AG04450 (cell line): ENCODE measurements at places on chromosomes 11 and 22.

GRCh38 chr11:65745049-65745448 lies 24.5 kb upstream of the RNASEH2C start:
- no peak for DNase-seq

DNA sequence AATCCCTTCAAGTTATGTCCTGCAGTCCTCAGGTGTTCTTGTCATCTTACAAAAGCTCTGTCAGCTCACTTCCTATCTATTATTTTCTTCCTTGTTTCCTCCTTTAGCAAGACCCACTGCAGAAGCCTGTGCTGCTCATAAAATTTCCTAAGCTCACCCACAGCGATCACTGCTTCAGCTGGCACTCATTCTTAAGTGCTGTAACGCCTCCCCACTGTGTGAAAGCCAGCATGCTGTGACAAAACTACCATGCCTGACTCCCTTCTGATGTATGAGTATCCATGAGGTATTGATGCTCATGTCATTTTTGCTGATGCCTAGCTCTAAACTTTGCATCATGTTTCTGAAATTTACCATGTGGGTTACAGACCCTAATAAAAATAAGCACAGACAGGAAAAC lies 41.5 kb upstream of the CNTN5 start:
- no peak for DNase-seq

DNA sequence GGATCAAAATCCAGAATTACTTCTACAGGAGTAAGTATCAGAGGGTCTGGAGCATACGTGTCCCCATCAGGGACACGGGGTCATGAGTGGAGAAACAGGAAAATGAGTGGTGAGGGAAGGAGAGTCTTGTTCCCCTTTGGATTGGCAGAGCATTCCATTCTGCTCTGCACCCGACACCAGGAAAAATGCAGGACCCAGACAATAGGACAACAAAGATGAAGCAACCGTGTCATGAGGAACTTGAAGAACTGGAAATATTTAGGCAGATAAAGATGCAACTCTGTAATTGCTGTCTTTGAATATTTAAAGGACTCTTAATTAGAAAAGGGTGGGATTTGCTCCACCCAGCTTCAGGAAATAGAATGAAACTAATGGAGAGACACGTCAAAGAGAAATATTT lies 89.0 kb upstream of the BLID start:
- DNase-seq, result no peak

DNA sequence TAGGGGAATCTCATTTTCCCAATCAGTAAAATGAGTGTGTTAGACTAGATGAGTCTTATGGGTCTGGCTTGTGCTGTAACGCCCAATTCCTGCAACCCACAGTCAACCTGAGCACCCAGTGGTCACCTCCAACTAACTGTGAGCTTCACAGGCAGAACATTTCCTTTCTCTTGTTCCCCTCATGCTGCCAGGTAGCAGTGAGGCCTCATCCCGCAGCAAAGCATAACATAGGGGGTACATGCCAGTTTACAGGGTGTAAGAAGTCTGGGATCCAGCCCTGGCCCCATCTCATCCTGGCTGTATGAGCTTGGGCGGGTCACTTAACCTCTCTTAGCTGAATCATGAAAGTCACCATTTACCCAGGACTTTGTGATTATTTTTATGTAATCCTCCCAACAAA lies 3.7 kb downstream of the EFEMP2 start:
- DNase-seq, result no peak

GRCh38 chr11:41609511-41609910 lies 150.1 kb upstream of the LRRC4C start:
- DNase-seq, result no peak

DNA sequence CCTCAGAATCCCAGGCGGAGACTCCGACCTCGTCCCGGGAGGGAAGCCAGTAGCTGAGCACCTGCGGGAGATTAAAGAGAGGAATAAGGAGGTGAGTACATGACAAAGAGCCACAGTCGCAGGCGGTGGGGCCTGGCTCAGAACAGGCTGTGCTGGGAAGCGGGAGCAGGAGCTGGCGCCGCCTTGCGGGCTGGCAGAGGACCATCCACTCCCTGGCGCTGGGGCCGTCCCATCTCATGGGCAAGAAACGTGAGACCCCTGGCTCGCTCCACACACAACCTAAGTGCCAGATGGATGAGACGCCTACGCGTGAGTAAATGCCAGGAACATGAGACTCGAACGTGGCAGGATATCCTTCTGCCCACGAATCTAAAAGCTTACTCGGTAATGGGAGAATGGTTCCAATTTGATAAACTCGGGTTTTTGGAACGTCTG lies 6.3 kb downstream of the CEND1 start:
- peak; percentile 89 for DNase-seq

DNA sequence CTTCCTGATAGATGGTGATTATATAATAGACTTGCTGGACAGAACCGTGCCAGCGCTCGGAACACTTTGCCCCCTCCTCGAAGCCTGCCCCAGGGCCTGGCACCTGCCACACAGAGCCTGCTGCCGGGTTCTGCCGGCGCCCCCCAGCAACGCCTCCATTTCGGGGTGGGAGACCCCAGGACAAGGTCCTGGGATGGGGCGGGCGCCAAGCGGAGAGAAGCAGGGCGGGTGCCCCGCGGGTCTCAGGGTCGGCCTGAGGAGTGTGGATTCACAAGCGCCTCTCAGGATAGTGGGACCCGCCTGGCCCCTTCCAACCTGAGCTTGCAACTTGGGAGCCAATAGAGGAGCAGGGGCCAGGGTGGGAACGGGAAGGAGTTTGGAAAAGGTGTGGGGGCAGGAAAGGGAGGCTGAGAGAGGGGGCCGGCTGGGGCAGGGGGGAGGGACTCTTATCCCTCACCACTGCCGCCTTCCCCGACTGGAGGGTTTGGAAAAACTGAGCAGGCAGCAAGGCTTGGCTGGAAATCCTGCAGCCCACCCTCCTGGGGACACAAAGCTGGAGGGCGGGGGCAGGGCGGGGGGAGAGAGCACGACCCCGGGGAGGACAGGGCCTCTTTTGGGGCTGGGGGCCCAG lies 3.3 kb upstream of the BCL9L start:
- no peak for DNase-seq

- no peak for DNase-seq
Measured at GRCh38 chr11:70205049-70205725, 2.1 kb downstream of the FADD start.

DNA sequence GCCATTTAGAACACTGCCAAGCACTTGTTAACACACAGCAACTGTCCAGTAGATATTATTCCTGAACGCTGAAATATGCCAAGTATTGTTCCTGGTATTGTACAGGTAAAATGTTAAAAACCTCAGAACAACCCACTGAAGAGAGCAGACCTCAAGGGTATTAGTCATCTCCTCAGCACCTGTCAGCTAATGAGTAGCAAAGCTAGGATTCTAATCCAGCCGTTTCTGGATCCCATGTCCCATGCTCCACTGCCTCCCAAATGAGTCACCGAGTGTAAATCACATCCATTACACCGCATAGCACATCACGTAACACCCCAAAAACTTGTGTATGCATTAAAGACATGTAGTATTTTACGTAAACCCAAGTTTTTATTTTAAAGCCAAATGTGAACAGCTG lies 705.4 kb upstream of the TENM4 start:
- no peak for DNase-seq

DNA sequence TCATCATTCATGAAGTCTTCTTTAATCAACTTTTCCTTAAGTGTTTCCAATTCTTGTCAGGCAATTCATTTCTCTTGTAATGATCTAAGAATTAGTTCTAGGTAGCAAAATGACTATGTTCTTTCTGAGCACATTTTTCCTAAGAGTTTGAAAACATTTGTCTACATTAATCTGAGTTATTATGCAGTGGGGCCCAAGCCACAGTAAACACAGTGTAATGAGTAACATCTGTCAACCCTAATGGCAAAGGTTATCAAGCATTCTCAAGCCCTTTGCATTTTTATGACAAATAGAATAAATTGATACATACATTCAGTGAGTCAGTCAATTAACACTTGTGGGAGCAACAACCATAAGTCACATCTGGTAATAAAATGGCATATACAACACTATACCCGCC lies 106.7 kb upstream of the ZC3H12C start:
- no peak for DNase-seq

GRCh38 chr11:104968355-104968855 lies at the start of gene CASP4:
TSS of gene CASP4 (minus strand) at chr11:104968574. CDS start at chr11:104968525, 49 bp downstream.
- peak; percentile 27 for DNase-seq

GRCh38 chr11:2151500-2152257 lies 9.3 kb downstream of the INS start:
- peak; percentile 27 for DNase-seq

GRCh38 chr11:70247710-70248072 lies 22.8 kb upstream of the PPFIA1 start:
- no peak for DNase-seq

DNA sequence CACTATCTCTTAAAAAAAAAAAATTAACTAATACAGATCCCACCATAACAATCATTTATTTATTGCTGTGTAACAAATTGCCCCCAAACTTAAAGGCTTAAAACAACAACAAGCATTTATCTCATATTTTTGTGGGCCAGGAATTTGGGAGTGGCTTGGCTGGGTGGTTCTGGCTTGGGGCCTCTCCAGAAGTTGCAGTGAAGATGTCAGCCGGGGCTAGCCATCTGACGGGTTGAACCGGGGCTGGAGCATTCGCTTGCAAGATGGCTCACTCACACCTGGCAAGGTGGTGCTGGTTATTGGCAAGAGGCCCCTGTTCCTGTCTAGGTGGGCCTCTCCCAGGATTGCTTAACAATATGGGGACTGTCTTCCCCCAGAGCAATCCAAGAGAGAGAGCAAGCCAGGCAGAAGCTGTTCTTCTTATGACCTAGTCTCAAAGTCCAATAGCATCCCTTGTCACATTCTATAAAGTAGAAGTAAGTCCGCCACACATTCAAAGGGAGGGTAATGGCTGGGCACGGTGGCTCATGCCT lies 29.5 kb downstream of the ACO2 start:
- DNase-seq, result no peak

- no peak for DNase-seq
Measured at GRCh38 chr22:36442506-36443197, 38.8 kb downstream of the TXN2 start.

GRCh38 chr11:104320097-104320496 lies 156.2 kb upstream of the PDGFD start:
- peak; percentile 32 for DNase-seq

- DNase-seq, result no peak
Measured at GRCh38 chr11:95534226-95534625, 255.4 kb downstream of the FAM76B start.

- peak; percentile 50 for DNase-seq
Measured at GRCh38 chr11:126332221-126332711, 23.2 kb upstream of the ST3GAL4 start.

DNA sequence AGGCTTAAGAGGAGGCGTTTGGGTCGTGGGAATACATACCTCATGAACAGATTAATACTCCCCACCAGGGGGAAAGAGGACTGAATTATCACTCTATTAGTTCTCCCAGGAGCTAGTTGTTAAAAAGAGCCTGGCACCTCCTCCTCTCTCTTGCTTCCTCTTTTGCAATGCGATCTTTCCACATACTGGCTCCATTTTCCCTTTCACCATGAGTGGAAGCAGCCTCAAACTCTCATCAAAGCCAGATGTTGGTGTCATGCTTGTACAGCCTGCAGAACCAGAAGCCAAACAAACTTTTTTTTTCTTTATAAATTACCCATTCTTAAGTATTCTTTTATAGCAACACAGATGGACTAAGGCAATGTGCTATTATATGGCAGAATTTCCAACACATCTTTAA lies 258.5 kb downstream of the FAM76B start:
- no peak for DNase-seq

GRCh38 chr11:3154001-3154599 lies 11.0 kb downstream of the OSBPL5 start:
- DNase-seq, result no peak

DNA sequence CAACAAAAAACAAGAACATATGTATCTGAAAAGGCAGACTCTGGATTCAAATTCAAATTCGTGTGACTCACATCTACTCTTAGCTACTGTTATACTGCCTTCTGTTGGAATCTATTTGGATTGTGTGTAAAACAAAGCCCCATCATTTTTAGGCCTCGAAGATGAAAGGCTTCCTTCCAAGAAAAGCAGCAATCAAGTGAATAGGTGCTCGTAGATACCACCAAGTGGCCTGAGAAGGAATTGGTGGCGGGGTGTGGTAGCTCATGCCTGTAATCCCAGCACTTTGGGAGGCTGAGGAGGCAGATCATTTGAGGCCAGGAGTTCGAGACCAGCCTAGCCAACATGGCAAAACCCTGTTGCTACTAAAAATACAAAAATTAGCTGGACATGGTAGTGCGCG lies 4.2 kb downstream of the GRAMD1B start:
- no peak for DNase-seq

- no peak for DNase-seq
Measured at GRCh38 chr11:76579056-76579751, 91.3 kb downstream of the LRRC32 start.

- no peak for DNase-seq
Measured at GRCh38 chr22:27185760-27186302, 528.4 kb downstream of the MIAT start.

DNA sequence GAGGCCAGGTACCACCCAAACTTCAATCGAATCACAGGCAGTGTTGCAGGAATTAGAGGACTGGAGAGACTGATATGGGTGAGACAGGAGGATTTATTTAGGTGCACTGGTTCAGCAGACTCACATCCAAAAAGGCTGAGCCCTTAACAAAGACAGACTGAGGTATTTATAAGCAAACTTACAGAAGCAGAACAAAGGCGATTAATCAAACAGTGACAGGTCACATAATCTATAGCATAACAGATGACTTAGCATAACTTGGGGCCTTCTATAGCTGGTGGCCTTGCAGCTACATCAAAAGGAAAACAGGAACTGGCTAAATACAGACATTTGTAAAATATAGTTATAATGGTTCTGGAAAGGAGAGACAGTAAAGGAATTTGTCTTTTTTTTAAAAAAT lies 2.1 kb downstream of the APOBEC3B start:
- DNase-seq, result no peak

- DNase-seq, result peak; percentile 54
Measured at GRCh38 chr11:78039919-78040671, 17.0 kb upstream of the KCTD14 start.

DNA sequence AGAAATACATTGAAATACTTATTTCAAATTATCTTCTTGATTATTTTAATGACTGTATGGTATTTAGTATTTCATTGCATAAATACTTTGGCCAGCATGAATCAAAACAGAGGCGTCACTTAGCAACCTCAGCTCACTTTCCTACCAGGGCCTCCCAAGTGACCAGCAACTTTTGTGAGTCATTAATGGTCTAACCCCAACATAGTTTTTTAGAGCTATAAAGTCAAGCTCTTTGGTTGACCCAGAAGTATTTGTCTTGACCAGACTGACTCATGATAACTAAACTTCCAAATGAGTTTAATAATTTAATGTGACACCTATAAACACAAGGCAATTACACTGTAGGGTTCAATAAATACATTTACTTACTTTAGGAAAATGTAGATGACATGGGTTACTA lies 27.9 kb upstream of the RBMXL2 start:
- no peak for DNase-seq
